ENCODE measurements at places on chromosomes 13 and 19. TPM values are rescaled to one million over a fixed set of nuclear protein-coding genes. Genes with fewer than 3 reads are reported as not detected.

Gene RASIP1
- total RNA-seq, result 0.40 TPM

GRCh38 chr19:21483589-21484170 lies 21.7 kb upstream of the ZNF429 start:
- DNase-seq, result no peak

DNA sequence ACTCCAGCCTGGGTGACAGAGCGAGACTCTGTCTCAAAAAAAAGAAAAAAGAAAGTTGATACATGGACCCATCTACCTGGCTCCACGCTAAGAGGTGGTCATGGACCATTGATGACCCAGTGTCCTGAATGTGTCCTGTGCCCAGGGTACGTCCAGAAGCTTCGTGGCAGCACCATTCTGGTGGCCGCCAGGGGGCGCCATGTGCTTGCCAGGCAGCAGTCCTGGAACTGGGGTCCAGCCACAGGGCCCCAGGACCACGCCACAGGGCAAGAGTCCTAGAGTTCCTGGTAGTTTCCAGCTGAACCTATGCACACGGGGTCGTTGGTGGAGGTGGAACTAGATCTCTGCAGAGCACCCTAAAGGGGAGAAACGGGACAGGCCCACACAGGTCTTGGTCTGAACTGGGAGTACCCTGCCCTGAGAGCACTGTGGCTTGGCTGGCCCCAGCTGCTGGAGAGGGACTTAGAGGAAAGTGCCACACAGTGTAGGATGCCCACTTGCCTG lies 19.9 kb upstream of the FBXO27 start:
- peak; percentile 64 for DNase-seq

Gene IGFL1
- 0.77 TPM for total RNA-seq

Measured in PC-3 (cell line).